ENCODE measurements at places on chromosomes 1 and 21.

DNA sequence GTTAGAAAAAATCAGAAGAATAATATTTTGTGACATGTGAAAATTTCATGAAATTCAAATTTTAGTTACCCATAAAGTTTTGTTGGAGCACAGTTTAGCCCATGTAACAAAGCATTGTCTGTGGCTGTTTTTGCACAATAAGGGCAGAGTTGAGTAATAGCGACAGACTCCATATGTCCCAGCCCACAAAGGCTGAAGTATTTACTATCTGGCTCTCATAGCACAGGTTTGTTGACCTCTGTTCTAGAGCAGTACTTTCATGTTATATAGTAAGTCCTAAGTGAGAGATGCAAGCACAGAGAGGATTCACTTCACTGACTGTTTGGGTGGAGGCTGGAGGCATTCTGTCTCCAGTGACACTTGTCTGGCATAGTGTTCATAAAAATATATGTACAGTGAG lies 6.8 kb downstream of the LAMC1 start:
- no peak for DNase-seq

DNA sequence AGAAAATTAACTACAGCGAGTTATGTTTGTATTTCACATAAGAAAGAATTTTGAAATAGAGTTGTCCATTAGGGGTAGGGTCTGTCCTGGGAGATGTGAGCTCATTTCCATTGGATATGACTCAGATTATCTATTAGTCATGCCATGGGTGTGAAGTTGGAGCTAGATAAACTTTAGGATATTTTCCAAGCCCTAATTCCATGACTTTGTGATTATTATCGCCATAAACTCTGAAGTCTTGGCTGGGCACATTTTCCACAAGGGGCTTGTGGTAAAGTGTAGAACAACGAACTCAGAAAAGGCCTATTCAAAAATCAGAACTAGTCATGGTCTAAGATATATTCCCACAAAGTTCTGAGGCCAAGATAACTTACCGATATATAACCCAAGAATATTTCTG lies 396.6 kb downstream of the DPYD start:
- DNase-seq: no peak

- DNase-seq: no peak
These were observed 175.6 kb downstream of the NRIP1 start for GRCh38 chr21:14889080-14889810.

DNA sequence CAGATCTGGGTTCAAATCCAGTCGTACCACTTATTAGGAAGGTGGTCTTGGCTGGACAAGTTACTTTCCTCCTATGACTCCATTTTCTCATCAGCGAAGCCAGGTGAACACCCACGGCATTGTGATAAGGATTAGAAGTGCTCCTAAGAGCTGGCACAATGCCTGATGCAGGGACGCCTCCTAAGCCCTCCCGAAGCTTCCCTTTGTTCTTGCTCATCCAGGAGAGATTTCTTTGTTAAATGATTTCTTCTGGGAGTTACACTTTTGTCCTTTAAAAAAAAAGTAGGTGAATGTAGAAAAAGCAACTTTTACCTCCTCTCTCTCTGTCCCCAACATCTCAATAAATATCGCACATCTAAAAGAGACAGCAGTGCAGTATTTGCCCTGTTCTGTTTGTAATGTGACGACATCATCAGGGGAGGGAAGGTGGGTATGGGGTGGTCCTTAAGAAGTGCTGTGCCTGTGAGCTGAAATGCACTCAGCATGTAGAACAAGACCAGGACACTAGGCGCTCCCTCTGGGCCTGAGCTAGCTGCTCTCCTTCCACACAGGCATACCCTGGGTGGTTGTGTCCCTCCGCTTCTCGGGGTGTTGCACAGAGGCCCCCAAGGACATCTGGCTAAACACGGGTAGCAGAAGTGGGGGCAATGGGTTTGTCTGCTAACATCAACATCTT lies 43.9 kb downstream of the SUSD4 start:
- DNase-seq: no peak

GRCh38 chr1:208820580-208821212 lies 576.5 kb upstream of the PLXNA2 start:
- DNase-seq: no peak

GRCh38 chr1:78591971-78592370 lies 28.3 kb upstream of the IFI44L start:
- DNase-seq: no peak

DNA sequence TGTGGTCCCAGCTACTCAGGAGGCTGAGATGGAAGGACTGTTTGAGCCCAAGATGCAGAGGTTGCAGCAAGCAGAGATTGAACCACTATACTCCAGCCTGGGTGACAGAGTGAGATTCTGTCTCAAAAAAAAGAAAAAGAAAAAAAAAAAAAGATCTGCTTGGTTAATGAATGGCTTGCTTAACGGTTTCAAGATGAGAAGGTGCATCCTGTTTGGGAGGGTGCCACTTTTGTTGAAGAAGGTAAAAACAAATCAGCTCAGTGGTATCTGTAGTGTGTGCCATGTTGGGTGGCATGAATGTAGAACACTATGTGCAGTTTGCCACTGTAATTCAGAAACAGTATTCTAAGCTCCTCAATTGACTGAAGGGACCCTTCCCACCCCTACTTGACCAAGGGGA lies 94.9 kb upstream of the ETV3 start:
- no peak for DNase-seq

GRCh38 chr1:192831706-192832355 lies 23.0 kb downstream of the RGS2 start:
- no peak for DNase-seq

DNA sequence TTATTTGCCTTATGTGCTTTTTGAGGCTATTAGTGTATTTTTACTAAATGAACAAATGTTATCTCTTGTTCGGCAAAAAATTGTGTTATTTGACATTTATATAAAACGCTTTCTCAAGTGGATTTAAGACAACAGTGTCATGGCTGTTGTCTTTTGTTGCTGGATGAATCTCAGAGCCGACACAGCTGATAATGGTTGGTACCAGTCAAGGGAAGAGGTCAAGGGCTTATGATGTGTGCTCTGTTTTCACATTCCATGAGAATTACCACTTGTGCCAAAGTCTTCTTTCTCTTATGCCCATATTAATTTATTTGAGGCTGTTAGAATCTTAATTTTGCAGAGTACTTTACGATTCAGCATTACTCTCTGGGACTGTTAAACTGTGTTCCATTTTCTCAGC lies 17.9 kb upstream of the CD101 start:
- DNase-seq: no peak

- DNase-seq: peak; percentile 73
These were observed 10.3 kb upstream of the CADM3 start for GRCh38 chr1:159161001-159161718.

- no peak for DNase-seq
These were observed 2.0 kb downstream of the TFF2 start for GRCh38 chr21:42348762-42349161.

DNA sequence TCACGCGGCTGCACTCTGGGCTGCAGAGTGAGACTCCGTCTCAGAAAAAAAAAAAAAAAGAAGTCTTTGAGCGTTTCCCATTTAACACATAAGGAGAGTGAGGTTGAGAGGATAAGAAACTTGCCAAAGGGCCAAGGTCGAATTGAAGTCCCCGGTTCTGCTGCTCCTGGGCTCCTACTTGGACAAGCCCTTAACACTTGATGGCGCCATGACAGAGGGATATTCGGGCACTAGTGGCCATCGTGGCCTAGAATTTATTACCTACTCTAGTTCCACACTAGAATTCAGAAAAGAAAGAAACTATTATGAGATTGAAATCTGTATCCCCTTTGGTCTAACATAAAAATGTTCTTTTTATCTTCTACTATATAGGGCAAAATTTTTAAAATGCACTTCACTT lies 65.7 kb upstream of the NEK2 start:
- no peak for DNase-seq

DNA sequence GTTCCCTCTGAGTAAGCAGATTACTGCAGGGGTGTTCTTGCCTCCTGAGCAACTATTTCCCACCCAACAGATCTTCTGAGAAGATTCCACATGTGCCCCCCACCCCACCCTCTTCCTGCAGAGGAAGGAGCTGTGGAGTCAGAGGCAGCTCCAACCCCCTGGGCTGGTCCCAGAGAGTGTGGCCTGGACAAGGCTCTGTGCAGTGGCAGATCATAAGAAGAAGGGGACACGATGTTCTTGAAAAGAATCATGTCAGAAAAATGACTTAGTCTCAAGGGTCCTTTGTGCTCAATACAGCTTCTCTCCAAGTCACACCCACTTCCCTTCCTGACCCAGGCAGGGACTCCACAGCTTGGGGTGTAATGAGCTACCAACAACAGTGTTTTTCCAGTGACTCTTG lies 95.2 kb downstream of the SYF2 start:
- no peak for DNase-seq

DNA sequence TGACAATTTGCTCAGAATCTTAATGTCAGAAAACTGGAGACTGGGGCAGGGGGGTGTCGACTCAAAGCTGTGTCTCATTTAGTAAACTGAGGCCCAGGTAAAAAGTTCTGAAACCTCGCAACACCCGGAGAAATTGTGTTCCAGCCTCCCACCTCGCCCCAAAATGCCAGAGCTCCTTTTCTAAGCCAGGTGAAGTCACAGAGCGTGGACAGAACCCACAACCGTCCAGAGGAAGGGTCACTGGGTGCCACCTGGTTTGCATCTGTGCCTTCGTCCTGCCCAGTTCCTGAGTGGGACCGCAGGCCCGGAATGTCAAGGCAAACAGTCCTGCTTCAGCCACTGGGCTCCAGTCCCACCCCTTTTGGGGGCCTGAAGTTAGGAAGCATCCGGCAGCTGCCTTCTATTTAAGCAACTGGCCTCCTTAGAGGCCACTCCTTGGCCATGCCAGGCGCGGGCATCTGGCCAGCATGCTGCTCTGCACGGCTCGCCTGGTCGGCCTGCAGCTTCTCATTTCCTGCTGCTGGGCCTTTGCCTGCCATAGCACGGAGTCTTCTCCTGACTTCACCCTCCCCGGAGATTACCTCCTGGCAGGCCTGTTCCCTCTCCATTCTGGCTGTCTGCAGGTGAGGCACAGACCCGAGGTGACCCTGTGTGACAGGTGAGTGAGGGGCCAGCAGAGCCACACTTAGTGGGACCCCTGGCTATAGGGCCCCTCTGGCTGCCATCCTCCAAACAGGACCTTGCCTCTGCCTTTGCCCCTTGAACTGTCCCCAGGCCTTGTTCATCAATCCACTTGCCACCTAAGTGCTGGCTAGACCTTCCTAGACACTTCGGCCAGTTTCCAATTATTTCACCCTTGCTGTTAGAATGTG lies at the start of gene TAS1R1:
TSS of gene TAS1R1 (plus strand) at position 401 of the 872 bp plus-strand sequence. CDS start at position 468, 67 bp downstream.
- no peak for DNase-seq

GRCh38 chr1:205109269-205109668 lies 12.5 kb downstream of the RBBP5 start:
- no peak for DNase-seq

- DNase-seq: no peak
These were observed 4.7 kb upstream of the HIPK1 start for GRCh38 chr1:113924473-113924872.

- DNase-seq: no peak
These were observed 231 bp upstream of the RPS6KA1 start for GRCh38 chr1:26529405-26529654.

DNA sequence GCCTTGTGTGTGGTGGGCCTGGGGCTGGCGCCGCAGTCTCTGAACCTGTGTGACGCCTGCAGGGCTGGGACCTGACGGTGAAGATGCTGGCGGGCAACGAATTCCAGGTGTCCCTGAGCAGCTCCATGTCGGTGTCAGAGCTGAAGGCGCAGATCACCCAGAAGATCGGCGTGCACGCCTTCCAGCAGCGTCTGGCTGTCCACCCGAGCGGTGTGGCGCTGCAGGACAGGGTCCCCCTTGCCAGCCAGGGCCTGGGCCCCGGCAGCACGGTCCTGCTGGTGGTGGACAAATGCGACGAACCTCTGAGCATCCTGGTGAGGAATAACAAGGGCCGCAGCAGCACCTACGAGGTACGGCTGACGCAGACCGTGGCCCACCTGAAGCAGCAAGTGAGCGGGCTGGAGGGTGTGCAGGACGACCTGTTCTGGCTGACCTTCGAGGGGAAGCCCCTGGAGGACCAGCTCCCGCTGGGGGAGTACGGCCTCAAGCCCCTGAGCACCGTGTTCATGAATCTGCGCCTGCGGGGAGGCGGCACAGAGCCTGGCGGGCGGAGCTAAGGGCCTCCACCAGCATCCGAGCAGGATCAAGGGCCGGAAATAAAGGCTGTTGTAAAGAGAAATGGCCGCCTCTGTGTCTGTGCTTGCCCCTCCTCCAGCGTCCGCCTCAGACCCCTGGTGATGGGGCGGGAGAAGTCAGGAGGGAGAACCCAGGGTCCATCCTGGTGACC lies 788 bp downstream of the ISG15 start:
- DNase-seq: peak; percentile 82

DNA sequence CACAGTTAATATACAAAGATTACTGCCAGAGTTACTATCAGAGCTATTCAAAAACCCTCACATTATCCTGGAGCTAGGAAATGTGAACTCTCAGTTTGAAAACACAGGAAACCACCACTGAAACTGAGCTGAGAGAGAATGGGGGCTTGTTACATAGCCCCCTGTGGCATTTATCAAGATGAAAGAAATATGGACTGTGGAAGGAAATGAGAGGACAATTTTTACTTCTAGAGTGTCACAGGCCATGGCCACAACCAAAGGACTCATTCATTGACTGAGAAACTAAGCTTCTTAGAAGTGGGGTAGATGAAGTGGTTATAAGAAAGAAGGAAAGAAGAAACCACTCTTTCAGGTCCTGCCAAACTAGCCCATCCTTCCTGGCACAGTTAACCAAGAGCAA lies 25.3 kb downstream of the DSTYK start:
- no peak for DNase-seq

- DNase-seq: no peak
These were observed 19.5 kb downstream of the LSS start for GRCh38 chr21:46208761-46209721.

DNA sequence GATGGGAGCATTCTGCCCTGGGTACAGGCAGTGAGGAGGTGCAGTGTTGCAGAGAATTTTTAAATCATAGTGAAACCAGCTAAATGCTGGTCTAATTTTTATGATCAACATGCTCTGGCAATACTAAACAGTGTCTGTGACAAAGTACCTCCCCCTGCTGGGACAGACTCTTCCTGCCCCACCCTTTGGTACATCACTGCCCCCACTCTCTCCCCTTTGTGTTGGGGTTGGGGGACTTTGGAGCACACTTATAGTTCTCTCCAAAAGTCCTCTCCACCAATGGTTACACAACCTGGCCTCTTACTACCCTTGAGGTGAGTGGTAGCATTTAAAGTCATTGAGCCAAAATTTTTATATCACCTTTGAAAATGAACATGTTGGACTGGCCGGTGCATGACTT lies 48.2 kb upstream of the GUCA2B start:
- DNase-seq: no peak

GRCh38 chr1:170727963-170728362 lies 64.0 kb downstream of the PRRX1 start:
- no peak for DNase-seq

Data from A673 (cell line).